Cardiac fibroblast (primary cell): ENCODE measurements at places on chromosomes 6 and 20.

DNA sequence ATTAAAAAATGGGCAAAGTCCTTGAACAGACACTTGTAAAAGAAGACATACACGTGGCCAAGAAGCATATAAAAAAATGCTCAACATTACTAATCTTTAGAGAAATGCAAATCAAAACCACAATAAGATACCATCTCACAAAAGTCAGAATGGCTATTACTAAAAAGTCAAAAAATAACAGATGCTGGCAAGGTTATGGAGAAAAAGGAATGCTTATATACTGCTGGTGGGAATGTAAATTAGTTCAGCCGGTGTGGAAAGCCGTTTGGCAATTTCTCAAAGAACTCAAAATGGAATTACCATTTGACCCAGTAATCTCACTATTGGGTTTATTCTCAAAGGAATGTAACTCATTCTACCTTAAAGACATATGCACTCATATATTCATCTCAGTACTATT is 166.6 kb downstream of the KHDC1L start:
- peak; percentile 26 for DNase-seq

DNA sequence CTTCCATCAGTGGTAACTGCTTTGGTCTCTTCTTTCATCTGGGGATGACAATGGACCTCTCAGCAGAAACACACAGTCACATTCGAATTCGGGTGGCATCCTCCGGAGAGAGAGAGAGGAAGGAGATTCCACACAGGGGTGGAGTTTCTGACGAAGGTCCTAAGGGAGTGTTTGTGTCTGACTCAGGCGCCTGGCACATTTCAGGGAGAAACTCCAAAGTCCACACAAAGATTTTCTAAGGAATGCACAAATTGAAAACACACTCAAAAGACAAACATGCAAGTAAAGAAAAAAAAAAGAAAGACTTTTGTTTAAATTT is 6.1 kb downstream of the EDN1 start:
- DNase-seq = peak; percentile 93

DNA sequence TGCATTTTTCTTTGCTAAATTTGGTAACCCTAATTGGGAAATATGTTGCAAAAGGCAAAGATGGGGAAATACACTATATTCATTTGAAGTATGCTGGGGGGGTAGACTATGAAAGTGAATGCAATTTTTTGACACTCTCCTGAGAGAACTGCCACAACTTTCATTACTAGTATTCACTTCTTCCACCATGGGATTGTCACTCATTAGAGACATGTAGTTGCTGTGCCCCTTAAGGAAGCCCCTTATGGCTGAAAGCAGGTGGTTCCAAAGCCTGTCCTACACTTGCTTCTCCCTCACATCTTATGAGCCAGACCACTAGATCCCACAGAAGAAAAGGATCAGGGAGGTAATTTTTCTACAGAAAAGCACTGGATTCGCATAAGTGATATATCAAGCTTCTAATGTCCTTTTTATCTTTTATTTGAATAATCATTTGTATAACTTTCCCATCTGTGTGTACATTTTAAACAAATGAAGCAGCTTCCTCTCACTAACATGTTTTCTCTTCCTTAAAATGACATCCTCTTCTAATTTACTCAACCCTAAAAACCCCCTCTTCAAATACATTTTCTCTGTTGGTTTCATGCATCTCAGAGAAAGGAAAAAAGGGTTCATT is 83.8 kb downstream of the GCLC start:
- no peak for DNase-seq

DNA sequence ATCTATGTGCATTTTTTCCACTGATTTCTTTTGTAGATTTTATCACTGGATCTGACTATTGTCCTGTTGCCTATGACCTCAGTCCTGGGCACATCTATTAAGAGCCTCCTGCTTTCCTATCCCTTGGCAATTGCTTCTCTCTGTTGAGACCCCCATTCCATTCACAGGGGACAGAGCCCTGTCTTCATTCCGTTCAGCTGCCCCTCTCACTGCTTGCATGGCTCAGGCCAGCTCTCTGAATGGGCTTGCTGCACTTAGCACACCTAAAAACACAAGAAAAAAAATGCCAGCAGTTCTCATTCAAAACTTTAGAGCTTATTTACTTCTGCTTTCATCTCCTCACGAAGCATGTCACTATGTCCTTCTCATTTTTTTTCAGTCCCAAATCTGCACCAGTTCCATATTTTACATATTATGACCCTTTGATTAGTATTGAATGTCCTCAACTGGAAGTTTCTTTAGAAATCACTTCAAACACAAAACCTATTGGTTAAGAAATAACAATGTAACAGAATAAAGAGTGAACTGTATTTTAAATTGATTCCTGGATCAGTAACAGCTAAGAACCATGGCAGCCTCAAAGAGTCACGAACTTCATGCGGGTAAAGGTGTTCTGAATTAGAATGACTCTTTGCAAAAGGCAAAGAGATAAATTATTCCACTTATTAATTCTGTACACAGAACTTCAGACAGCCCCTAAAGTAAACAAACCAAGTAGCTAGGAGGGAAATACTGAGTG is 616.5 kb downstream of the C6orf118 start:
- no peak for DNase-seq

DNA sequence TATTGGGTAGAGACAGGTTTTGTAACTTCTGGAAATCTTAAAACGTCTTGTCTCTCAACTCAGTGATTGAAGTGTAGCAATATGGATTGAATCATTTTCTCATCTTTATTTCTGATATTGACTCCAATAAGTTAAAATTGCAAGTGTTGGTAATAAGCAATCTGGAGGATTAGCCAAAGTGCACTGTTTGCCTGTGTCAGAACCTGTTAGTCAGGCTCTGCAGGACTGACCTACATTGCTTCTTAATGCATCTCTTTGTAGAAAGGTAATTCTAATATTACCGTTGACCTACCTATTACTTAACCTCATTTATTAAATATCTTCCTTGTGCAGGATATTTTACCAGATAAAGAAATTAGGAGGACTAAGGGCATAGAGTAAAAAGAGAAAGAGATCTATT is 484.0 kb upstream of the CITED2 start:
- DNase-seq = no peak

- no peak for DNase-seq
Observed at GRCh38 chr6:159913375-159913774, 22.6 kb downstream of the MAS1 start.

- no peak for DNase-seq
Observed at GRCh38 chr20:46647469-46647868, 3.8 kb downstream of the SLC13A3 start.

DNA sequence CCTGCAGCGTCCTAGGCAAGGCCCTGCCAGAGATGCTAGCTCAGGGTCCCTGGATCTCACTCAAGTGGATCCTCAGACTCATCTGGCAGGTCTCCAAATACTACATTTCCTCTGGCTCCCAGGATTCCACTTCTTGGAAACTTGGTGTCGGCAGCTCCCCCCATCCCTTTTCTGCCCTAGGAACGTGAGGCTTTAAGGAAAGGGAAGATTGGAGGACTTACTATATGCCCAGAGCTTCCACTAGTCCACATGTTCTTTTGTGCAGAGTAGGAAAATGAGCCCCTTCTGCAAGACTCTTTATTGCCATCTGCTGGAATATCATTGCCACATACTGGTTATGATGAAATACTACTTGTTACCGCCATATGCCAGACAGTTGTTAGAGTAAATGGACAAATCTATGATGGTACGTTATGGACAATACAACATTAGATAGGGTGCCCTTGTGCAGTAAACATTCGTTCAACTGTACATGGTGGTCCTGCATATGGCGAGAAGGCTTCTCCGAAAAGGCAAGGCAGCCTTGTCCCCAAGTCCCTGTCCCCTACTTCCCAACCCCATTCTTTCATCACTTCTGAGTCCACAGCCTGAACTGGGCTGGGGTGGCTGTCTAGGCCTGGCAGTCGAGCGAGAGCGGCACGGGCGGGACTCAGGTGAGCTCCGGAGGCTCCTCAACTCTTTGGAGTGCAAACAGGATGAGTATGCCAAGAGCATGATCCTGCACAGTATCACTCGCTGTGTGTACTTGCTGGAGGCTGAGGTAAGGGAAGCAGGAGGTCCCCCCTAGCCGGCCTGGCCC is 780 bp downstream of the ARMC12 start:
- peak; percentile 91 for DNase-seq
